ENCODE measurements at places on chromosomes 11 and 22. TPM values are rescaled to one million over a fixed set of nuclear protein-coding genes. Genes with fewer than 3 reads are reported as not detected.

The HOATZ gene
- total RNA-seq, result not detected

The OR8B8 gene
- not detected for total RNA-seq

The PHF21B gene
- total RNA-seq, result 0.30 TPM

The SMIM35 gene
- 1.7 TPM for total RNA-seq

The RASGRP2 gene
- total RNA-seq, result 20.9 TPM

The DNAJB7 gene
- not detected for total RNA-seq

The ACRV1 gene
- total RNA-seq, result not detected

The MAJIN gene
- total RNA-seq, result not detected
